Right lobe of liver (tissue), 6 donors: ENCODE measurements at places on chromosomes 5 and 9. TPM values are rescaled to one million over a fixed set of nuclear protein-coding genes. Genes with fewer than 3 reads are reported as not detected.

DNA sequence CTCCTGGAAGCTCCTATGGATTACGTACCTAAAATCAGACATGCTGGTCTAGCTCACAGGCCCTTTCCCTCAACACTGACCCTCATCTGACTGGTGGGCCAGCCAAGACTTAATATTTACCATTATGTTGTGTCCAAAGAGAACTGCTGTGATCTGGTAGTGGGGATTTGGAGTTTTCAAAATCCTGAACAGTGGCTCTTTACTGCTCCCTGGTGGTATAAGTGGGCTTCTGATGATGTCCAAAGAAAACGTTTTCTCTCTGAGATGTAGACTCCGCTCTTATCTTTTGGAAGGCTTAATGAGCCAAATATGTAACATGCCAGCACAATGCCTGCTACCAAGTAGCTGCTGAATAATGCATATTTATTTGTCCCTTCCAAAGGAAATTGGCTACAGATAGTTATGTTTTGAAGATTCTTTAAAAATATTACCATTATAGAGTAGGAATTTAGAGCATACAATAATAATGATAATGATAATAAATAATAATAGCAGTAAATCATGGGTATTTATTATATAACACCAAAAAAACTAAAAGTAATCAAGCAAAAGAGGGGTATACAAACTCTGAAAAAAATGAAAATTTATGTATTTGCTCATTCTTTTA, 406.6 kb upstream of the TNC start:
- DNase-seq = no peak

GRCh38 chr5:65156933-65157332, 324.8 kb downstream of the ADAMTS6 start:
- no peak for DNase-seq

- no peak for DNase-seq
Measured at GRCh38 chr5:157865781-157866180, 6.8 kb upstream of the CLINT1 start.

DNA sequence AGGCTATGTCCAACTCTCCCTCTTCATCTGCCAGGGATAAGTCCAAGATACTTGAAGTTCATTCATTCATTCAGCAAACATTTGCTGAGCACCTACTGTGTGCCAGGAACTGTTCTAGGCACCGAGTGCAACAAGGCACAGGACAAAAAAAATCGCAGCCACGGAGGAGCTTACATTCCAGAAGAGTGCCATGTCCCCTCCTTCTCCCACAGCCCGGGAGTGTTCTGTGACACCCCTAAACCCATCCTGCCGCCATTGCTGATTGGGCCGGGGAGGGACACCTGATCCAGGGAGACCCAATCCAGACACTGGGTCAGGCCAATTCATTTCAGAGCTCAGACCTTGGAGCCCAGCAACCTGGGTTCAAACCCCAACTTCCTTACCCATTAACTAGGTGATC, 58.1 kb upstream of the NEURL1B start:
- no peak for DNase-seq

DNA sequence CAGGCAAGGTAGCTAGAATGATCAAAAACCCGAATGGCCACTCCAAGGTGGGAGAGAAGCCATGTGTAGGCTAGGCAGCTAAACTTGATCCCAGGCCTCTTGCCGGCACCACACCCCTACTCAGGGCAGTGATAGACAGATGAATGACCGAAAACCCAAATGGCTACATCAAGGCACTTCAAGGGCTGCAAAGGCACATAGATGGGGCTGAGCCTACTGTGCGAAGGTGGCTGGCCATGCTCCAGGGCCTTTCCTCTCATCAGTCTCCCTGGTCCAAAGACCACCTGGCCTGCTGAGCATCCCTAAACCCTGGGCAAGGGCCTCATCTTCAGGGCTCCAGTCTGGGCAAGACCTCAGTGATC, 3.7 kb upstream of the TIFAB start:
- no peak for DNase-seq

DNA sequence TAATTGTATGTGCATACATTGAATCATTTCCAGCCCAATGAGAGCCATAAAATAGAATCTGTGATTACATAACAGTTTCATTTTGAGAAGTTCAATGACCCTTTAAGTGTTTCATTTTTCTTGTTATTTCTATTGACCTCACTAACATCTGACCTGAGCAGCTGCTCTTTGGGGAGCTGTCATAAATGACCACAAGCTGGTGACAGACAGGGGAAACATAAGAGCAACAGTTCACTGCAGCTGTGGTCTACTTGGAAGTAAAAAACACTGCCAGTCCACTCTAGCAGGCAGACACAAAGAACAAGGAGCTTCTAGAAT, 265.4 kb downstream of the DTWD2 start:
- no peak for DNase-seq

- DNase-seq = no peak
Measured at GRCh38 chr5:57277085-57277484, 103.2 kb downstream of the GPBP1 start.

DNA sequence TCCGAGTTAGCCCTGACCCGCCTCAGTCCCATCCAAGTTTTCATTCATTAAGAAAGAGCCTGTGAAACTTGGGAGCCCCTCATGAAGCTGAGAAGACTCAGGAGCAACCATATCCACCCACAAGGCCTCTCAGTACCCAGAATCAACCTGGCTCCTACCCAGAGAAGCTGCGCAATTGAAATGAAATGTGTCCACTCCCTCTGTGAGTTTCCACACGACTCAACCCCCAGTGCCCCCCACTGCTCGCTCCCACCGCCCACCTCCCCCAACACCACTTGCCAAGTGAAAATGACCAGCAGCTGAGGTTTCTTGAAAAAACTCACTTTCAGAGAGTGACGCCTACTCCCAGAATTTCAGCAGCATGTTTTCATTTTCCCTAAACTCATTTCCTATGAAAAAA, 104.6 kb downstream of the CDK5RAP2 start:
- no peak for DNase-seq

GRCh38 chr5:143401227-143402016, 2.1 kb downstream of the NR3C1 start:
- DNase-seq = no peak

GRCh38 chr9:98944057-98944733, 488 bp downstream of the COL15A1 start:
- DNase-seq = no peak

DNA sequence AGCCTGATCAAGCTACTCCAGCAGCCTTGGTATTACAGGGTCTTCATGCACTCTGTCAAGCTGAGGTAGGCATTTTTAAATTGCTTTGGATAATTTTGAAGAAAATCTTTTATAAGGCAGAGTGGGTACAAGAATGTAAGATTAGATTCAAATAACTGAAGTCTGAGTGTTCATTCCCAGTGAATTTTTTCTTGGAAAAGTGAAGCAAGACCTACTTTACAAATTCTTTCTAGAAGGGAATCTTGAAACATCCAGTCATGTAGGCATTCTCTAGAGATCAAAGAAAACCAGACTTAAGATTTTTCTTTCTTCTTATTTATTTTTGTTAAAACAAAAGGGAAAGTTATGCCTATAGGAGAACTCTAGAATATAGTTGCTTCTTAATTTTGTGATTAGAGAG, 139.0 kb downstream of the FOCAD start:
- DNase-seq = no peak

GRCh38 chr5:68195137-68195536, 20.4 kb upstream of the PIK3R1 start:
- DNase-seq = no peak

- DNase-seq = no peak
Measured at GRCh38 chr5:2797981-2798380, 46.5 kb upstream of the IRX2 start.

DNA sequence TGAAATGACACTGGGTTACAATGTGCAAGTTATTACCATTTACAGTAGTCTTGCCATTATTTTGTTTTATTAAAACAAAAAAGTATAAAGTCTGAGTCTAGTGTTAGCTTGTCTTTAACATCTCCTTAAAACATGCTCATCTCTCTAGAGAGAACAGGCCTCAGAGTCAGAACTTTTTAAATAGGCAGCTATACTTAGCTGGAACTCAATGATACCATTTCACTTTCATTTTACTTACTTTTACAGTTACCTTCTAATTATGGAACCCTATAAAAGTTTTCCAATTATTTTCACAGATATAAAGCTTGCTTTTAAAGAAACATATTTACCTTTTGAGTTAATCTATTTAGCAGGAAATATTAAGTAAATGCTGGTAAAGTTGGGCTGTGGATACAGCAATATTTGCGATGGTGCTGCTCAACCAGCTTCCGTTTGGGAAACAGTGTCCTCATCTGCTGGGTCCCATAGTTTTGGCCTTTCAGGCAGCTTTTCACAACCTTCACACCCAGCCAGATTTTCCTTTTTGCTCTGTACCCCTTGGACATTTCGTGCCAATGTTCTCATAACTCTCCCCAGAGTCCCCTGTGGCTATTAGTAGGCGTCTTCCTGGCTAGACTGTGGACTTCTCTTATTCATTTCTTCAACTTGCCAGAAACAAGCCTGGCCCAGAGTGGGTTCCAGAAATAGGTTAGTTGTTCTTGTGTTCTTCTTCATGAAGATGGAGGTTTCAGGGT, 36.3 kb upstream of the UBTD2 start:
- no peak for DNase-seq

DNA sequence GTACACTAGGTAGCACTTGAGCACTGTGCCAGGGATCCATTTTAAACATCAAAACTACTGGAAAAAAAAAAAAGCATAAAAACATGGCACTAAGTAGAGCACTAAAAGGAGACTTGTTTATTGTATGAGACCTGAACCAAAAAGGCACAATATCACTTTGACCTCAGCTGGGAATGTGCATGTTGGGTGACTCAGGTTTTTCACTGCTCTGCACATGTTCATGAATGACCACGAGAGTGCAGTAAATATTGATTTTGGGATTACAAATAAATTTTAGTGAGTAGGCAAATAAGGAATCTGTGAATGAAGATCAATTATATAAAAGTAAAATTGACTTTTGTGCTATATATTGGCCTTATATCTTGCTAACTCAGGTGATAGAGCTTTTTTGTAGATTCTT, 11.8 kb downstream of the RMI1 start:
- no peak for DNase-seq

- DNase-seq = no peak
Measured at GRCh38 chr5:117318528-117318927, 743.9 kb upstream of the SEMA6A start.

- DNase-seq = no peak
Measured at GRCh38 chr5:132684922-132685720, 11.3 kb downstream of the IL4 start.

DNA sequence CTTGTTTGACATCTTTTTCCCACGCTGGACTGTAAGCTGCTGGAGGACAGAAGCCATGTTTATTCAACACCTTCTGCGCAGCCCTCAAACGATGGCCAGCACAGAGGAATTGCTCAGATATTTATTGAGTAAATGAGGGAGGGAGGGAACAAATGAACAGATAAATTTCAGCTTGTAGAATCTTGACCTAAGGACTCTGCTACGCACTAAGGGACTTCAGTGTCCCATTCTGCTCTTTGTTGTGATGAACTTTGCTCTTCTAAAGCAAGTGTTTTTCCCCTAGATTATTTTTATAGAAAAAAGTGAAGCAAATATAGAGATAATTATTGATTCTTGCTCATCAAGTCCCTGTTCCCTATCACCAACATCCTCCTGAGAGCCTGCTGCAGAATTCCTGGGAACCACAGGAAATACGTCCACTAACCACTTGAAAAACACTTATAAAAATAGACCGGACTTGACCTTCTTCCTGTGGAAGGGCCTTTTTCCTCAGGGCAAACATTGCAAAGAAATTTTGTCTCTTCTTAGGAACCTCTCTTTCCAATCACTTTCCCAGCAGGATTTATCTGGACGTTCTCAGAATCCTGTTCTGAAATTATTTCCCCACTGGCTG, 54.9 kb downstream of the FGF1 start:
- no peak for DNase-seq

DNA sequence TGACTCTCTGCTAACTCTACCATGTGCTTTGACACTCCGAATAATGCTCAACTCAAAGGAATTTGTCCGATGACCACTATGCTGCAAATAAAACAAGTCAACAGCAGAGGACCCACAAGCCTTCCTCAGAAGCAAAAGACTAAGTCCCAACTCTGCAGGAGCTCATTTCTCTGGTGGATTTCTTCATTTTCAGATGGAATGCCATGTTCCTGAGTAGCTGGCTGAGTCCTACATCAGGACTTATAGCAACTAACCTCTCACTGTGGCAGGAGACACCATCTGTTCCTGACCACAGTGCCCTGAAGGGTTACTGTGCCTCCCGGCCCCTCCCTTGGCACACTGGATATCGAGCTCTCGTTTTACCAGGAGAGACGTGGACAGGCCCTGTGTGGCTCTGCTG, 20.8 kb downstream of the LHFPL2 start:
- no peak for DNase-seq

DNA sequence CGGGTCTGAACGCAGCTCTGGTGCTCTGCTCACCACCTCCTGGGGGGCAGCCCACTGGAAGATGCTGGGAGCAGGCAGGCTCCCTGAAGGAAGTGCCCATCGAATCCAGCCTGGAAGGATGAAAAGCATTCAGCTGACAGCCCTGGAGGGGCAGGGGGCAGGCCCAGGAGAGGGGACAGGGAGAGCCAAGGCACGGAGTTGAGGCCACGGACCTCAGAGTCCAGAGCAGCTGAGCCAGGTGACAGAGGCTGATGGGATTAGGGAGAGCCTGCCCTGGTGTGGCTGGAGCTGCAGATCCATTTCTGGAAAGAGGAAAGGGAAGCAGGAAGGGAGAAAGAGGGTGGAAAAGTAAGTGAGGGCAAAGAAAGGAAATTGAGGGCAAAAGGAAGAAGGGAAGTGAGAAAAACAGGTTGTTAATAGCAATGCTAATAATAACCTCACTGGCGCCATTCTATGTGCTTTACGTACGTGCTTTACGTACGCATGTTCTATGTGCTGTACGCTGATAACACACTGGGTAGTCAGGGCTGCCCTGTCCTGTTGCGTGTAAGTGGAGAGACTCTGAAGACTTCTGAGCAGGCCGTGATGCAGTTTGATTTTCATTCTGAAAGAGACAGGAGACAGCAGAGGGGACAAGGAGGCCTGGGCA, 52.6 kb downstream of the LMX1B start:
- no peak for DNase-seq

- peak; percentile 79 for DNase-seq
Measured at GRCh38 chr5:91313757-91314673, 69.1 kb downstream of the ARRDC3 start.

- DNase-seq = no peak
Measured at GRCh38 chr5:157463621-157464518, 3.9 kb downstream of the NIPAL4 start.

The SELENOP gene
- 1,946 TPM for total RNA-seq

The SLC36A2 gene
- total RNA-seq = not detected

The LHX6 gene
- 0.31 TPM for total RNA-seq

The OTULINL gene
- 0.98 TPM for total RNA-seq

The GRM6 gene
- not detected for total RNA-seq

The GFRA3 gene
- not detected for total RNA-seq

The ADAMTSL2 gene
- 9.7 TPM for total RNA-seq
